ENCODE measurements at places on chromosomes 11 and 22.

DNA sequence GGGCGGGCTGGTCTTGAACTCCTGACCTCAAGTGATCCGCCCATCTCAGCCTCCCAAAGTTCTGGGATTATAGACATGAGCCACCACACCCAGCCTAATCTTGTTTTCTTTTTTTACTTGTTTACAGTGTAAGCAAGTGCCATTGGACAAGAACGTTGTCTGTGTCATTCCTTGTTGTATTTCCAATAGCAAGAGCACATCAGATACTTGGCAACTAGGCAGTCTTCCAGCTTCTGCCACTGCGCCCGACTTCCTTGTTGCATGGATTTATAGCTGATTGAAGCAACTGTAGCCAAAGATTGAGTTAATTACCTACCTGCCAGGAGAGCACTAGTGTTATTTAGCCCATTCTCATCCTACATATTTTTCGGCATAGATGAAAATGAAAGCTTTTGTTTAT lies 3.1 kb upstream of the SGSM3 start:
- no peak for DNase-seq

DNA sequence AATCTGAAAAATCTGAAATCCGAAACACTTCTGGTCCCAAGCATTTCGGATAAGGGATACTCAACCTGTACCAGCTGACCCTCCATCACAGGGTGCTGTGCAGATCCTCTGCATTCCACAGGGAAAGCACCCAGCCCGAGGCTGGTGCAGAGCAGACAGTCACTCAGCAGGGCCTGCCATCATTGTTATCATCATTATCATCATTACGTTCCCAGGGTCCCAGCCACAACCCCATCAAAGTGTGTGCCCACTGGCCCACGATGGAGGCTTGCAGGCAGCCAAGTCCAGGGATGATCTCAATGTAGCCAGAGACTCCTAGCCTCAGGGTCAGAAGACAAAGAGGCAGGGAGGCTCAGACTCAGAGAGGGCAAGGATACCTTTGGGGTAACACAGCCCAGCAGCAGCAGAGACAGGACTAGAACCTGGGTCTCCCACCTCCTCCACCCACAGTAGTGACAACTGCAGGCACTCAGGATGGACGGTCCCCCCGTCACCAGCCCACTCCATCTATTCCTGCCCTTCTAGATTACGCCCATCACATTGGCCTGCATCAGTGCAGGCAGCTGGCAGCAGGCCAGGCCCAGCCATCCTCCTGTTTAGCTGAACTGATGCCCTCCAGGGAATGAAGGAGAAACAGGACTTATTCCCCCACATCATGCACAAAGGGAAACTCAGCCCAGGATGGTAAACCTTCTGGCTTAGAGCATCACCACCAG lies 10.3 kb downstream of the GAL3ST1 start:
- DNase-seq = no peak

DNA sequence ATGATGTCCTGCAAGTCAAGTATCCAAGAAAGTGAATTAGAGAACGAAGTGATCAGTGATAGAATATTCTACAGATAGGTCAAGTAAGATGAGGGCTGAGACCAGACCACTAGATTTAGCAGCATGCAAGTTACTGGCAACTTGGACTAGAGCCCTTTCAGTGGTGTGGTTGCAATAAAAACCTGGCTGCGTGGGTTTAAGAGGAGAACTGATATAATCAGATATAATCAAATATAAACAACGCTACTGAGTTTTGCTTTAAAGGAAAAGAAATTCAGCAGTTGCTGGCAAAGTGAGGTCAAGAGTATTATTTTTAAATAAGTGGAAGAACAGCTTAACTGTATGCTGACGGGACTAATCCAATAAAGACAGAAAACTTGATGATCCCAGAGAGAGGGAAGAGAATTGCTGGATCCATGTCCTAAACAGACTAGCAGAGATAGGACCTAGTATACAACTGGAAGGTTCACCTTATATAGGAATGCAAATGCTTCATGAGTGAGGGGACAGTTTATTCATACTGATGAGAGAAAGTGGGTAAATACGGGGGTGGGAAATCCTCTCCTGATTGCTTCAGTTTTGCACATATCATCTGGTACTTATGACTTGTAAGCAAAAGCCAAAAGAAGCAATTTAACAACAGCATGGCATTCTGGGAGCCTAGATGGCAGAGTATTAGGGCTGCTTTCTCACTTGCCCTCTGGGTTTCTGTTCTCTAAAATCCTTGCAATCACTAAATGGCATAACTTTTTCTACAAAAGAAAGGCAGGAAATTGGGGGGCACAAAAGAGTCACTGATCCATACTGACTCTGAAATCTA lies 146.2 kb downstream of the RBFOX2 start:
- DNase-seq = no peak

GRCh38 chr11:117097389-117098268 lies 599 bp downstream of the SIK3 start:
- DNase-seq = peak; percentile 17

DNA sequence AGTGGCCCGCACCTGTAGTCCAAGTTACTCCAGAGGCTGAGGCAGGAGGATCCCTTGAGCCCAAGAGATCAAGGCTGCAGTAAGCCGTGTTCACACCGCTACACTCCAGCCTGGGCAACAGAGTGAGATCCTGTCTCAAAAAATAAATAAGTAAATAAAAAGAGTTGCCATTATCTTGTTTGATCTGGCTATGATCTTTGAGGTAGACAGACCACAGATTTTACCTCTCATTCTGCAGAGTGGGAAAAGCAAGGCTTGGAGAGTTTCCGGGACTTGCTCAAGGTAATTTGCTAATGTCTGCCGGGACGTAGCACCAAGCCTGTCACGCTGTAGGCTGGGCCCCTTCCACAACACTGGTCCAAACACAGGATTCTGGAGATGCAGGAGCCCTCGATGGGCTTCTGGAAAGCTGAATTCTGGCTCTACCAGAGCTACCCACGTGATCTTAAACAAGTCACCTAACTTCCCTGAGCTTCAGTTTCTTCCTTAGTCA lies 6.8 kb downstream of the GRAP2 start:
- DNase-seq = no peak

DNA sequence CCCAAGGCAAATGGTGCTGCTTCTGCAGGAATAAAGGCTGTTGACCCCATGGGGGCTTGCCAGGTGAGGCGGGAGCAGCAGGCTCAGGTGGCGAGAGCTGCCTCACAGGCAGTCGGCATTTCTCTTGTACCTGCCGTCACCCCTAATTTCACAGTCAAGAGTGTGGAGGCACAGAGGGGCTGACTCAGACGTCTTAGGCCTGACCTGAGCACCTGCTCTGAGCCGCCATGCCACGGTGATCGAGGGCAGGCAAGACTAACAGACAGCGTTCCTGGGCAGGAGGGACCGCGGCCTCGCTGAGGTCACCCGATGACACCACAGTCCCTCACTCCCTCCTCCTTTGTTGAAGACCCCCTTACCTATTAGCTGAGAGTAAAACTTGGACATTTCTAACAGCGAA lies 5.2 kb downstream of the ALG12 start:
- DNase-seq = no peak

GRCh38 chr11:11708256-11708655 lies 86.5 kb upstream of the GALNT18 start:
- DNase-seq = no peak

DNA sequence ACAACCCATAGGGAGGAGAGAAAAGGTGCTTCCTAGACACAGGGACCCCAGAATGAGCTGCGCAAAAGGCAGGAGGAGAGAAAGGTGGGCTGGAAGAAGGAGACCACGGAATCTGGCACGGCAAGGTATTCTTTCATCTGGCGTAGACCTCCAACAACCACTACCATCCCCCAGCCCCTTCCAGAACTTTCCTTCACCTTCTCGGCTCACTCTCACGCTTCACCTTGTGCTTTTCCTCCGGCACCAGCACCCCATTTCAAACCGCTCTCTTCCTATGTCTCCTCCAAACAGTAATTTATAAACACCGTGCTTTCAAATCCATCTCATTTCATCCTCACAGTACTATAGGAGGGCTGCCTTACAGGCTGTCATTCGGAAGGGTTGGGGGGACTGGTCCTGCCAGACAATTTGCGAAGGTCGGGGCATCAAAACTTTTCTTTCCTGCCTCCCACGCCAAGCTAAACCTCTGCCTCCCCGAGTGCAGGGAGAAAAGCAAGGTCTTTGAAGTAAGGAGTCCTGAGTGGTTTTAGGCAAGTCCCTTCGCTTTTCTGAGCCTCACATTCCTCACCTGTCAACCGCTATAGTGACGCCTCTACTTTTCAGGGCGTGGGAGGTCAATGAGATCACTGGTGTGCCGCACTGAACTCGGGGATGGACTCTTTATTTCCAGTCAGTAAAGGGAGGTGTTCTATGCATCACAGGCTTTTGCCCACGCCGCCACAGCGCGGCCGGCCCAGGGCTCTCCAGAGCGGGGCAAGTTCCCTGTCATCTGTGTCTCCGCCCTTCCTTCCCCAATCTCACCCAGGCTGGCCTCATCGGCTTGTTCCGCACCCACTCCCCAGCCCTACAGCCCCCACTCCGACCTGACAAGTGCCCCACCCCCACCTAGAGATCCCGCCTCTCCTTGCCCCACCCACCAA lies 800 bp downstream of the KCTD21 start:
- peak; percentile 65 for DNase-seq

- DNase-seq = no peak
Measured at GRCh38 chr11:9489080-9489765, 28.4 kb downstream of the ZNF143 start.

- DNase-seq = no peak
Measured at GRCh38 chr22:26525946-26526564, 13.8 kb upstream of the TFIP11 start.

- no peak for DNase-seq
Measured at GRCh38 chr11:70590356-70590991, 192.1 kb downstream of the CTTN start.

DNA sequence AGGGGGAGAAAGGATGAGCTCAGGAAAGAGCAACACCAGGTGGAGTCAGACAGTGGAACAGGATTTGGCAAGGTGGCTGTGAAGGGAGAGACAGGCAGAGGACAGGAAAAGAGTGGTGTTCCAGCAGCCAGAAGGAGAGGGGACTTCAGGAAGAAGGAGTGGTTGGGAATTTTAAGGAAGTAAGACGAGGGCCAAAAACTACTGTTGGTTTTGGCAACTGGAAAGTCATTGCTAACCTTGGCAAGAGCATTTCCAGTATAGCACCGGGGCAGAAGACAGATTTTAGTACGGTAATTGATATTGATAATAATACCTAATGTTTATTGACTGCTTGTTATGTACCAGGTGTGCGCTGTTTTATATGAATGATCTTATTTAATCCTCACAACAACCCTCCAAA lies 15.4 kb upstream of the DDX6 start:
- no peak for DNase-seq

DNA sequence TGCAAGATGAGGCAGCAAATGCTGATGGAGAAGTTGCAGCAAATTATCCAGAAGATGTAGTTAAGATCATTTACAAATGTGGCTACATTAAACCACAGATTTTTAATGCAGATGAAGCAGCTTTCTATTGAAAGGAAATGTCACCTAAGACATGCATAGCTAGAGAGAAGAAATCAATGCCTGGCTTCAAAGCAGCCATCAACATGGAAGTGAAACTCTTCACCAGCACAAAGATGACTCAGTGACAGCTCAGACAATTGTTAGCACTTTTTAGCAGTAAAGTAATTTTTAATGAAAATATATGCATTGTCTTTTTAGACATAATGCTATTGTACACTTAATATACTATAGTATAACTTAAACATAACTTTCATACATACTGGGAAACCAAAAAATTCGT lies 71.4 kb downstream of the FANCF start:
- DNase-seq = no peak

- DNase-seq = no peak
Measured at GRCh38 chr11:68164437-68164836, 43.2 kb upstream of the CHKA start.

- no peak for DNase-seq
Measured at GRCh38 chr11:128837627-128838026, 29.5 kb downstream of the KCNJ1 start.

DNA sequence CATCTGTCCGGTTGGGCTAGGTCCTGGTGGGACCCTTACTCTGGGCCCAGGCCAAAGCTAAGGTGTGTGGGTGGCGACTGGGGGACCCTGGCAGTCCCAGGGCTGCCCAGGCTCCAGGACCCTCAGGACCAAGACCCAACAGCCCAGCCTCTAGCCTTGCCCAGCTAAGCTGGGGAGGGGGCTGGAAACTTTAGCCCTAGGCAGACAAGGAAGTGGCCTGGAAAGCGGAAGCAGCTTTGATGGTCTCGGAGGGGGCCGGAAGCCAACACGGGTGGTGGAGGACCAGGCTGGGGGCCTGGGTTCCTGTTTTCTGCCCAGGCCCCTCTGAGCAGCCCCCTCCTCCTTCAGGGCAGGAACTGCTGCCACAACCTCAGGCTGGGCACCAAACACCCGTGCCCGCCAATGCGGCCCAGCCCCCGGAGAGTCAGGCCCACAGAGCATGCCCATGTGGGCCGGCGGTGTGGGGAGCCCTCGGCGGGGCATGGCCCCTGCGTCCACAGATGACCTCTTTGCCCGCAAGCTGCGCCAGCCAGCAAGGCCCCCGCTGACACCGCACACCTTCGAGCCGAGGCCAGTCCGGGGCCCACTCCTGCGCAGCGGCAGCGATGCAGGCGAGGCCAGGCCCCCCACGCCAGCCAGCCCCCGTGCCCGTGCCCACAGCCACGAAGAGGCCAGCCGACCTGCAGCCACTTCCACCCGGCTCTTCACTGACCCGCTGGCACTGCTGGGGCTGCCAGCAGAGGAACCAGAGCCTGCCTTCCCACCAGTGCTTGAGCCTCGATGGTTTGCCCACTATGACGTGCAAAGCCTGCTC lies 2.8 kb downstream of the SIPA1 start:
- DNase-seq = no peak

Measured in stimulated activated CD4-positive, alpha-beta T cell treated with anti-CD3 and anti-CD28 coated beads, Interleukin-12 subunit alpha, Interleukin-12 subunit beta, amount 100 ng/mL, for 24 hours (primary cell).